ENCODE measurements at places on chromosomes 16 and 17. TPM values are rescaled to one million over a fixed set of nuclear protein-coding genes. Genes with fewer than 3 reads are reported as not detected.

- DNase-seq: no peak
These were observed 5.5 kb downstream of the CREBBP start for GRCh38 chr16:3874794-3875692.

GRCh38 chr16:48188449-48189102 is 32.8 kb upstream of the ABCC12 start:
- no peak for DNase-seq

- no peak for DNase-seq
These were observed 49.0 kb downstream of the CHD9 start for GRCh38 chr16:53103811-53104210.

C17orf78 gene
- total RNA-seq: not detected

ANKFN1 gene
- total RNA-seq: 7.0 TPM

CCR7 gene
- not detected for total RNA-seq

DNA sequence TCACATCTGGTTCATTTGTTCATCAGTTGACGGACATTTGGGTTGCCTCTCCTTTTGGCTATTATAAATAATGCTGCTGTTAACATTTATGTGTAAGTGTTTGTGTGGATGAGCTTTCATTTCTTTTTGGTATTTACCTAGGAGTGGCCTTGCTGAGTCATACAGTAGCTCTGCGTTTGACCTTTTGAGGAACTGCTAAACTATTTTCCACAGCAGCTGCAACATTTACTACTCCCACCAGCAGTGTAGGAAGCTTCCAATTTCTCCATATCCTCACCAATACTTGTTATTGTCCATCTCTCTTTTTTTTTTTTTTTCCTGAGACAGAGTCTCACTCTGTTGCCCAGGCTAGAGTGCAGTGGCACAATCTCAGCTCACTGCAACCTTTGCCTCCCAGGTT is 20.7 kb upstream of the PLCG2 start:
- DNase-seq: no peak

- DNase-seq: no peak
These were observed 6.0 kb downstream of the CDK5R1 start for GRCh38 chr17:32492648-32493289.
